ENCODE measurements at places on chromosomes 1 and 21.

GRCh38 chr1:34028381-34029055, 136.5 kb downstream of the CSMD2 start:
- DNase-seq: no peak

GRCh38 chr21:33682992-33683627, 40.8 kb downstream of the ITSN1 start:
- peak; percentile 96 for DNase-seq

- DNase-seq: no peak
Measured at GRCh38 chr1:9013819-9014218, 12.4 kb downstream of the SLC2A7 start.

DNA sequence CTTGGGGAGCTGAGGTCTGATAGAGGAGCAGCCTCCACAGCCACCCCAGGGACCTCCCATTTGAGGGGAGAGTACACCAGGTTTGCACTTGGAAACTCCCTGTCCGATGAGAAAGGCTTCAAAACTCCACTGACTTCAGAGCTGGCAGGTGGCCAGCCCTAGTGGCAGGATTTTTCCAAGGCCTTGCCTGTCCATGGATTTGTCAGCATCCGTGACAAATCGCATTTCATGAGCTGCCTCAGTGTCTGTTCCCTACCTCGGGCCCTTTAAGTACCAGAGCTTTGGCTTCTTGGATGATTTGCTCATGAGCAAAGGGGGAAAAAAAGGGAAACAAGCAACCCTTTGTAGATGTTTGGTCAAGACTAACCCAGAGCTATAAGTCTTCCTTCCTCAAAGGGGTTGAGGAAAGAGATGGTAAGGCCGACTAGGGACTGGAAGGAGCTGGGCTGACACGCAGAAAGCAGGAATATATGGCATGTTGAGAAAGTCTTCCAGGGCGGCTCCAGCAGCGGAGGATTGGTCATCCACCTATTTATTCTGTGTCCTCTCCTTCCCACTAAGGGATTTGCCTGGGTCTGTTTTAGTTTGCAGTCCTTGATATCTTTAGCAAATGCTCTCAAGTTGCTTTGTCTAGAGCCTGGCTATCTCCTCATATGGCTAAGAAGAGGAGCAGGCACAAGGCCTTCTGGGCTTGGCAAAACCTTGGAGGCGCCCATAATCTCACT, 2.7 kb upstream of the HSPG2 start:
- DNase-seq: peak; percentile 99

- no peak for DNase-seq
Measured at GRCh38 chr21:15797577-15798363, 68.0 kb downstream of the USP25 start.

- peak; percentile 4 for DNase-seq
Measured at GRCh38 chr1:103122983-103123720, 14.8 kb upstream of the COL11A1 start.

DNA sequence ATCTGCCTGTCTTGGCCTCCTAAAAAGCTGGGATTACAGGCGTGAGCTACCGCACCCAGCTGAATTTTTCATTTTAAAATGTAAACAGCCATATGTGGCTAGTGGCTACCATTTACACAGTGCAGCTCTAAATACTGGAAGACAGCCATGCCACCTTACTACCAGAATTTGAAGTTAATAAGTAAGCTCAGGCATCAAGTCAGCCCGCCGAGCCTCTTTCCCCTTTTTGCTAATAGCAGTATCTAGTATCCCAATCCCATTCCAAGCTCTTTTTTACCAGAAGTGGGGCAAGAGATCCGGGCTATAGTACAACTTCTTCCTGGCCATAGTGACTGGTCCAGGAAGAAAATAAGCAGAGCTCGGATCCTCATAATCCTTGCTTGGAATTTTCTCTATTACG, 15.1 kb downstream of the TAF13 start:
- no peak for DNase-seq

- peak; percentile 77 for DNase-seq
Measured at GRCh38 chr1:67726224-67726623, 41.2 kb downstream of the GADD45A start.

DNA sequence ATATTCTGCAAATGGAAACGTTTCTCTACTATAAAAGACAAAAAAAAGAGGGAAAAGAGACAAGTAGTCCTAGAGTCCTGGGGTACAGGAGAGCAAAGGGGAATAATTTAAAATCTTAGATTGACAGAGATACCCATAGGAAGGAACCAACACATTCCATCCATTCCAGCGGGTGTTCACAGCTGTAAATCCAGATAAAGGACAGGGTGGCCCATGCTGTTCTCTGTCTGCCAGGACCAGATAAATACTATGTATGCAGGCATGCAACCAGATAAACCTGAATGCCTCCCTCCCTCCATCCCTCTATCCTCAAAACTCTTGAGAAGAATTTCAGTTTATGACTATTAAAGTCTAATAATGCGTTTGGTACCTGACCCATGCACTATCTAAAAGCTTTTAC, 131.8 kb downstream of the PTPN14 start:
- no peak for DNase-seq

DNA sequence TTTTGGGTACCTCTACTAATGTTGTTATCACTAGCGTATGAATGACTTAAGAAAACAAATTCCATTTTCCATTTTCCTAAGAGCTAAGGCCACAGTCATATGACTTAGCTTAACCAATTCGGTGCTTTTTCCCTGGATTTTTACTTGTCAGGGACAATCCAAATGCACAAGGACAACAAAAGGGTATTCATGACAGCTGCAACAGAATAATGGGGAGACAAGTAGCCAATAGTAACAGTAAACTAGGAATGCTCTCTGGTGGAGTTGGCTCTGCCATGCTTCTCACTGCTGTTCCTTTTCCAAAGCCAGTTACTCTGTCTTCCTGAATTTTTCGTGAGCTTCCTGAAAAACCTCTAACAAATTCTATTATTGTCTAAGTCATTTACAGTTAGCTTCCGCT, 52.9 kb downstream of the LRRIQ3 start:
- no peak for DNase-seq

DNA sequence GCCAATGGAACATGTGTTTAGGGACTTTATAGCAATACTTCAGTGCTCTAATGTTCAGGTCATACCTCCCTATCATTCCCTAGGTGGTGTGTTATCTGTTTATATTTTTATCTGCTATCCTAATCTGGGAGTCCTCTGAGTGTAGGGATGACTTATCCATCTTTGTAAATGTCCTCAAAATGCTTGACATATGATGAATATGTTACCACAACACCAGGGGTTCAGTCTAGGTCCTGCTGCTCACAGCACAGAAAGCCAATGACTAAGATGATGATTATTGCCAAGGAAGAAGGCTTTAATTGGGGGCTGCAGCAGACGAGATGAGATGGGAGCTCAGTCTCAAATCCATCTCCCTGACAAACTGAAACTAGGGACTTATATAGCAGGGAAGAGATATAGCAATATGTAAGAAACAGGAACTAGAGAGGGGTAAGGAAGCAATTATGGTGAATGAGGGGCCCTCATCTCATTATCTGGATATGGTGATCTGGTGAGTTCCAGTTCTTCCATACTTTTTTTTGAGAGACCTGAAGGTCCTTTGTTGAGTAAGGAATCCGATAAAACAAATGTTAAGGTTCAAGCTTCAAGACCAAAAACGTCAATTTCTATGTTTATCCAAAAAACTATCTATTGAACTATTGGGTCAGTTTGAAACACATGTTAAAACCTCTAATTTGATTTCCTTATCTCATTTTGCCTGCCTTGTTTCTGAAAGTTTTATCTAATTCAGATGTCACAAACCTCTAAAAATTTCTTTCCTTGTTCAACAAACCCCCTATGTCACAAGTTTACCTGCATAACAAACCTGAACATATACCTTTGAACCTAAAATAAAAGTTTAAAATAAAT, 256.7 kb upstream of the CACYBP start:
- DNase-seq: peak; percentile 45

GRCh38 chr1:212666116-212666775, 33.4 kb downstream of the BATF3 start:
- no peak for DNase-seq

GRCh38 chr21:38914528-38915293, 109.0 kb downstream of the ETS2 start:
- DNase-seq: no peak

DNA sequence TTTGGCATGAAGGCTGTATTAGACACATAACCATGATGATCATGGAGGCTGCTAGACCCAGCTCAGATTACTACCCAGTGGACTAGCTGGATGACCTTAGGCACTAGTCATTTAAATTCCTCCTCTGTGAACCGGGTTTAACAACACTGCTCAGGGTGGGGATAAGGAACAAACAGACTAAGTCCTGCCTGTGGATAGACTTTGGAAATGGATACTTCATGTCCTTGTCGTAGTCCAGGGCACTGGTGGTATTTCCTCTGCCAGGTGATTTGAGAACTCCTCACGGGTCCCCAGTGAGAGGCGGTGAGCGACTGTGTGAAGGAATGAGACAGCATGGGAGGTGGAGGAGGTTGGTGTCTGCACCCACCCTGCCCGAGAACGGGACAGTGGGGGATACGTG, 72.9 kb upstream of the SELENON start:
- no peak for DNase-seq

DNA sequence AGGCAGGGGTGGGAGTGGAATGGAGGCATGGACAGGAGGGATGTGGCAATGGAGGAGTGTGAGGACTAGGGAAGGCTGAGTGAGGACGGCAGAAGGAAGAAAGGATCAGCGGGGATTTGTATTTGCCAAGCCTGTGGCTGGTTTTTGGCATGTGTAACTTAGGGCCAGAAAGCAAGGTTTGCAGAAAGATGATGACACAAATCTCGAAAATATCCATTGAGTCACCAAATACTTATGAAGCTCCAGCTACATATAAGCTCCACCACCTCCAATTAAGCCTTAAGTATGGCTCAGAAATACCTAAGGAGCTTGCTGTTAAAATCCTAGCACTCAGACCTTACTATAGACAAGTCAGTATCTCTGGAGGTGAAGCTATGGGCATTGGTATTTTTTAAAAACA, 90.1 kb downstream of the OMA1 start:
- peak; percentile 92 for DNase-seq

- DNase-seq: no peak
Measured at GRCh38 chr1:215457213-215457612, 109.9 kb upstream of the KCTD3 start.

GRCh38 chr1:53330819-53331218, 2.9 kb upstream of the LRP8 start:
- no peak for DNase-seq

- peak; percentile 25 for DNase-seq
Measured at GRCh38 chr1:220325306-220325995, 53.2 kb upstream of the RAB3GAP2 start.

DNA sequence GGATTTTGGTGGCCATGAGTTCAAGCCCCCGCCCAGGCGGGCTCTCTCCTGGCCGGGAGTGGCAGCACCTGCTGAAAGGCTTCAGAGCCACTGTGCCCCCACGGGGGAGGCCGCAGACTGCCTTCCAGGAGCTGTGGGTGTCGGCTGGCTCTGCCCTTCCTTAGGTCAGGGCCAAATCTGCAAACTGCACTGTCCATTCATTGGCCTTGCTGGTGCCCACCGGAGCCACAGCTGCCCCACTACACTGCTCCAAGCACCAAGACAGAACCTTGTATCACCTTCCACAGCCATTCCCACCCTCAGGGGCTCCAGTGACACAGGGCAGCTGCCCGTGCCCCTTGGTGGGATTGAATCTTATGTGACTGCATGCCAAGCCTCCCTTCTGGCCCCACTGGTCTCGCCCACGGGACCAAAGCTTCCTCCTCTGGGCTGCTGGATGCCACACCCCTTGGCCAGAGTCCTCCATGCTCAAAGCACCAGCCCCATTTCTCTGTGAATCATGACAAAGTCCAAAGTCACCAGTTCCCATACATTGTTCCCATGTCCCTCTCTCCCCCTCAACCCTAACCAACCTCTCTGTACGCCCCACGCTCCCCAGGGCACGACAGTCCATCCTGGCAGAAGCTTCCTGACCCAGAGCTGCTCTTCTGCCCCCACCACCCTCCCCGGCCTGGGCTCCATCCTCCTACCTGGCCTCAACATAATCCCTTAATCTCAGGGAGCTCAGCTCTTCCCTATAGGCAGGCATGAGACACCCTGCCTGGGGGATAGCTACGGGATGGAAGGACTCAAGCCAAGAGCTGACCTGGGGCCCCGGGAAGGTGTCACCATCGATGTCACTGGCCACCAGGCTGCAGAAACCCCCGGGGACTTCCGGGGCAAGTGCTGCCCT, 20.9 kb upstream of the GPR153 start:
- no peak for DNase-seq

GRCh38 chr21:42847726-42848125, 31.6 kb downstream of the WDR4 start:
- DNase-seq: no peak

GRCh38 chr1:185816460-185816859, 82.3 kb downstream of the HMCN1 start:
- DNase-seq: peak; percentile 86

DNA sequence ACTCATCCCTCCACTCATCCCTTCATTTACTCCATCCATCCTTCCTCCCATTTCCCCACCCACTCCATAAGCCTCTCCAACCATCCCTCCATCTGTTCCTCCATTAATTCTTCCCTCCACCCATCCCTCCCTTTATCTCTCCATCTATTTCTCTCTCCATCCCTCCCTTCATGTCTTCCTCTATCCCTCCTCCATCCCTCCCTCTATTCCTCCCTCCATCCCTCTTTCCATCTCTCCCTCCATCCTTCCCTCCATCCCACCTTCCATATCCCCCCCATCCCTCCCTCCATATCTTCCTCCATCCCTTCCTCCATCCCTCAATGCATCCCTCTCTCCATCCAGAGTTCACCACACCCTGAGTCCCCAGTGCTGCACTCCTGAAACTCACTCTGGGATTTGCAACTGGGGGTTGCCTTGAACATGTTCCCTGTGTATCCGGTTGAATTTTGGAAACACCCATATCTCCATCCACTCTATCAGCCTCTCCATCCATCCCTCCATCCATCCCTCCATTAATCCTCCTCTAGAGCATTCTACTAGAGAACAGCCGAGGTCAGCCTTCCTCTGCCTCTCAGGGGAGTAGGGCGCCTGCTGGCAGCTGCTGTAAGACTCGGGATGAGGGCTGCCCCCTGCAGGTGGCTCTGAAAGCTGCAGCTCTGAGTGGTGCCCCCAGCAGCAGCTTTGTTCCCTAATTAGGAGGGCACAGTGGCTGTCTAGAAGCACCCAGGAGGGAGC, 39.4 kb downstream of the ABCG1 start:
- DNase-seq: peak; percentile 42

GRCh38 chr1:53145942-53146708, 3.7 kb upstream of the SLC1A7 start:
- DNase-seq: peak; percentile 100

DNA sequence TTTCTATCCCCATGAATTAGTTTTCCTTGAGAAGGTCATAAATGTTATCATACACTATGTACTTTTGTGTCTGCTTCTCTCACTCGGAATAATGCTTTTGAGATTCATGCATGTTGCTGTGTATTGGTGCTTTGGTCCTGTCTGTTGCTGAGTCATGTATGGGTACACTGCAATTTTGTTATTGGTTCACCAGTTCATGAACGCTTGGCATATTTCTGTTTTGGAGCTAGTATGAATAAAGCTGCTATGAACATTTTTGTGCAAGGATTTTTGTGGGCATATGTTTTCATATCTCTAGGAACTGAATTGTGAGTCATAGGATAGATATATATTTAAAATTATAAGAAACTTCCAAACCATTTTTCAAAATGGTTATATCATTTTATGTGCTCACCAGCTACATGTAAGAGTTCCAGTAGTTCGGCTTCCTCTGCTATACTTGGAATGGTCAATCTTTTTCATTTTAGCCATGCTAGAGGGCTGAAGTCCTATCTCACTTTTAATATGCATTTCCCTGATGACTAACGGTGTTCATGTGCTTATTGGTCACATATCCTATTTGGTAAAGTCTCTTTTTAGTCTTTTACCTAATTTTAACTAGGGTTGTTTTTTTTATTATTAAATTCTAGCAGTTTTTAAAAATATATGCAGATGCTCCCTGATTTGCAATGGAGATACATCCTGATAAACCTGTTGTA, 38.2 kb downstream of the ETS2 start:
- peak; percentile 91 for DNase-seq

GRCh38 chr1:29516063-29516820, 279.9 kb downstream of the PTPRU start:
- DNase-seq: no peak
